ENCODE measurements at places on chromosomes 12 and 14.

DNA sequence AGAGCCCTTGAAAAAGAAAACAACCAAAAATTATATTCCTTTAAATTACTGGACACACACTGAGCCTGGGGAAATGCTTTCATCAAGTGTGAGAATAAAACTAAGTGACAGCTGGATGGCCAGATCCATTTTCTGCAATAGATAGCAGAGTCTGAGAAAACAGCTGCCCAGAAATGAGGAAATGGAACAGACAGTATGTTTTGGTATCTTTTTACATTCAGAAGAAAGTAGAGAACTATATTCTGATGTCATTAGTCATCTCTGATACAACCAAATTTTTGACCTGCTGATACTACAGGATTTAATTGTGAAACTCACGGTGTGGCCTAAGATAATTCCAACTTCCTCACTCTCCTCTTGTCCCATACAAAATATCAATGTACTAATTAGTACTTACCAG lies 78.2 kb downstream of the HMGA2 start:
- no peak for DNase-seq

GRCh38 chr14:43399289-43399688 lies 1107.8 kb downstream of the FSCB start:
- DNase-seq, result no peak

GRCh38 chr12:112182499-112182898 lies 57.1 kb downstream of the TRAFD1 start:
- peak; percentile 14 for DNase-seq

- DNase-seq, result no peak
Measured at GRCh38 chr12:117919479-117919878, 49.3 kb downstream of the KSR2 start.

GRCh38 chr12:79057540-79057939 lies 193.0 kb downstream of the SYT1 start:
- DNase-seq, result no peak

- DNase-seq, result no peak
Measured at GRCh38 chr12:58732894-58733293, 187.4 kb downstream of the LRIG3 start.

DNA sequence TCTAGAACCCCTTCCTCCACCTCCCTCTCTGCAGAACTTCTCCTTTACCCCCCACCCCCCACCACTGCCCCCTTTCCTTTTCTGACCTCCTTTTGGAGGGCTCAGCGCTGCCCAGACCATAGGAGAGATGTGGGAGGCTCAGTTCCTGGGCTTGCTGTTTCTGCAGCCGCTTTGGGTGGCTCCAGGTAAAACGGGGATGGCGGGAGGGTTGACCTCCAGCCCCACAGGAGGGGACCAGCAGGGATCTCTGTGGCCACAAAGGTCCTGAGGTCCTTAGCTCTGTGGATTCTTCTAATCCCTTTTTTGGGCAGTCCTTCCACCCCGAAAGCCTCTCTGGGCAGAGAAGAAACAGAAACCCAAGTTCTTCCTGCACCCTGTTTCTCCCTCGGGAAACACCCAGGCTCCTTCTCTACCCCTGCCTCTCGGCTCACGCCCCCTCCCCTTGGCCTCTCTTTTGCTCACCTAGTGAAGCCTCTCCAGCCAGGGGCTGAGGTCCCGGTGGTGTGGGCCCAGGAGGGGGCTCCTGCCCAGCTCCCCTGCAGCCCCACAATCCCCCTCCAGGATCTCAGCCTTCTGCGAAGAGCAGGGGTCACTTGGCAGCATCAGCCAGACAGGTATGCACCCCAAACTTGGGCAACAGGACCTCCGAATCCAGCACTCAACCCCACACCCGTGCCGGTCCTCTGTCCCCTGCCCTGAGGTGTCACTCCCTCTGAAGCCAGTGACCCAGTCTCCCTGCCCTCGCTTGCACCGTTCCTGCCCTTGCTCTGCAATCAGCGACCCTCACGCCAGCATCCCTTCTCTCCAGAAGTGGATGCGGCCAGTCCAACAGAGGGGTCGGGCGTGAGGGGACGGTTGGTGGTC lies 638 bp downstream of the LAG3 start:
- DNase-seq, result no peak

DNA sequence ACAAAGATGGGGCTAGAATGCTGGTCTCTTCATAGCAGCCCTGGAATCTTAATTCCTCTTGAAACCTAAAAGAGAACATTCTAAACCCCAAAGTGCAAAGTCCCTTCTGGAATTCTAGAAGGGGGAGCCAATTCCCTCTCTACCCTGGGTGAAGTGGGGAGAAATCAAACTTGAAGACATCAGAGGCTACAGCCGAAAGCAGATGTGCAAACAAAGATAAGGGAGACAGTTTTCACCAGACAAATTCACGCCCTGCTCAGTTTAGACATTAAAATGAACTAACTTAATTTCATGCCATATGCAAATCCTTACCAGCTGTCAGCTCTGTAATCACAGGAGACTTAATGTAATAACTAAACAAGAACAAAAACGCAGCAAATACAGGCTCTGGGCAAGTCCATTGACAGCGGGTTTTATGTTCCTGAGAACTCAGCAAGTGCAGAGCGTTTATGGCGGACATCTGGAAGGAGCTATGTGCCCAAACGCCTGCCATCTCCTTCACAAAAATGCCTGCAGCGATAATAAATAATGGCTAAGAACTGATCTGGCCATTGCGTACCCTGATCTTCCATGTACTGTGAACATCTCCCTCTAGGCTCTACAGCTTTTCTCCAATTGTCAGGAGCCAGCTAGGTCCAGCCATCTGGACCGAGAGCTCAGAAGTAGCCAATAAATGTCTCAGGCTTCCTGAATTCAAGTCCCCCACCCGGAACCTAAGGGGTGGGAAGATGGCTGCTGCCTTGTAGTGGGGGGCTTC lies 19.1 kb upstream of the FICD start:
- no peak for DNase-seq

- no peak for DNase-seq
Measured at GRCh38 chr12:125549171-125549570, 483.9 kb downstream of the AACS start.

- no peak for DNase-seq
Measured at GRCh38 chr12:19440916-19441315, 1.6 kb downstream of the AEBP2 start.

DNA sequence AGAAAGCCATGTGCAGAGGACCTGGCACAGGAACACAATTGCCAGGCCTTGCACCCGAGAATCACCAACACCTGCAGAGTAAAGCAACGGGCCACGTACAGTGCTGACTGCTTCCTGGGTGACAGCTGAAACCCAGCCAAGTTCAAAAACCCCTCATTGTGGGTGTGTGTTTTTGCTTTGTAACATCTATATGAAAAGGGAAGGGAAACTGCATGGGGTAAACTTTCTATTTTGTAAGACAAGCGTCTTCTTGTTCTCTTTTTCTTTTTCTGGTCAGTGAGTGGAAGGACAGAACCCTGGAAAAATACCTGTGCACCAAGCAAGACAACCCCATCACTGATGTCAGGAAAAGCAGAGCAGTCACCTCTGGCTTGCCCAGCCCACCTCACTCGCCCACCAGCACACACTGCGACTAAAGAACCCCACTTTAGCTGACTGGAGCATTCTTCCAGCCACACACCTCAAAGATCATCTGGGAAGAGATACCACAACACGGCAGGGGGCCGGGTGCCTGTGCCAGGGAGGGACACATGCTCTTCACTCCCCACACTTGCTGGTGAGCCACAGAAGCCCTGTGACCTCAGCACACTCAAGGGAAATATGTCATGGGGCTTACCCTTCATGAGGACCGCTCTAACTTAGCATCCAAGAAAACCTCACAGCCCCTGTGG lies 172.3 kb downstream of the NDUFA12 start:
- DNase-seq, result peak; percentile 44

GRCh38 chr14:94773655-94774343 lies 3.9 kb upstream of the GSC start:
- no peak for DNase-seq

- DNase-seq, result no peak
Measured at GRCh38 chr12:57612711-57613426, 1.6 kb downstream of the ARHGEF25 start.

DNA sequence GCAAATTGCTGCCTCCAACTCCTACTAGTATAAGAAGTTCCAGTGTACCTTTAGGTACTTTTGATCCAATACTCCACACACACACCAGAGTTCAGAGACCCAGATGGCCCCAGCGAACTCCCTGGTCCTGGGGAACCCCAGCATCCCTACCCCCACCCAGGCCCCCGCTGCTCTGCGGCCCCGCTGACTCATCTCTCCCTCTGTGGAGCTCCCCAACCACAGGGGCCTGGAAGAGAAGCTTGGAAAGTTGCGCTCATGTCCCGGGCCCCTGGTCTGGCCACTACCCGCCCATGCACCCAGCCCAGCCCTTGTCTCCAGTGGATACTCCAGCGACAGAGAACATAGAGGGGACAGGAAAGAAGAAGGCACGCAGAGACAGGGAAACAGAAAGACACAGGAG lies 4.2 kb upstream of the SP7 start:
- peak; percentile 32 for DNase-seq

DNA sequence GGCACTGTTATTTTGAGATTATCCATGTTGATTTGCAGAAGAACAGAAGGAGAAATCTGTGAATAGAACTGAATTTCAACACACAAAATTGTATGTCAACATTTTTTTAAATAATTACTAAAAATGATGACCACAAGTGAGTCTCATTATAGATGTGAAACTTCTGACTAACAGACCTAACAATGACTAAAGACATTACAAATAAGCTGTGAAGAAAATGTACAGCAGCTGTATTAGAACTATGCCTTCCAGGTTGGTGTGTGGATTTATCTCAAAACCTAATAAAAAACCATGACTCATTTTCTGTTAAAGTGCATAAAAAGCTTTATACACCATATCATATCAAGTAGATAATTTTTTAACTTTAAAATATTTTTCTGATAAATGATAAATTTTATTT lies 22.5 kb upstream of the FOXG1 start:
- no peak for DNase-seq

GRCh38 chr12:108568338-108569154 lies 6.2 kb downstream of the ISCU start:
- DNase-seq, result peak; percentile 49

GRCh38 chr12:109581856-109582255 lies 8.3 kb downstream of the MVK start:
- no peak for DNase-seq

- DNase-seq, result no peak
Measured at GRCh38 chr12:10636611-10637010, 23.2 kb upstream of the MAGOHB start.

- DNase-seq, result peak; percentile 57
Measured at GRCh38 chr14:102774391-102775153, 2.7 kb upstream of the TRAF3 start.

DNA sequence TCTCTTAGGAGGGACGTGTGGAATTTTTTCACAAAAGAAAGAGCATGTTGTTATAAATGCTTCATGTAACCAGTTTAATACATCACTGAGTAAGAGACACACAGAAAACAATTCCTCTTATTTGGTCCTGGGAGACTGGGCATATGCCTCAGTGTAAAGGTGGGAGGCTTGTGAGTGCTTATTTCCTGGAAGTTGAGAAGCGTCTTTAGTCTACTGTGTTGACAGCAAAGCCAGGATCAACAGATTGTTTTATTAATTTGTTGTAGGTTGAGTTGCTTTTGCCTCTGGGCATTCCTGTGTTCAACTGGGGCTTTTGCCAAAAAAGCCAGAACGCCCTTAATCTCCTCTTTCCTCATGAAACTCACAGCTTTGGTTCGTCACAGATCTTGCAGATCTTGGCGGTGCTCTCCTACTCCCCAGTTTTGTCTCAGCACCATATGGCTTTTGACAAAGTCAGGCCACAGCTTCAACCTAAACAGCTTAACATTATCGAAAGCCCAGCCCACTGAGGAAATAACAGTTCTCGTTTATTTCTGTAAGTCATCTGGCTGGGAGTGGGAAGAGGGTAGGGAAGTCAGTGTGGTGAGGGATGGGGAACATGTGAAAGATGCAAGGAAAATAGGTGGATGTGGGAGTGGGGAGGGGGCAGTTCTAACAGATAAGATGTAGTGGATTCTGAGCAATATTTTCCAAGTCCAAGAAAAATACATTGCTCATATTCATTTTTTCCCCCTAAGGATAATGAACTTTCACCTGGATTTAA lies 227.2 kb downstream of the DACT1 start:
- DNase-seq, result no peak

GRCh38 chr12:5945071-5946008 lies at the start of gene ANO2:
ANO2 (minus strand) TSS chr12:5945259; CDS start chr12:5945217, 42 bp downstream.
- no peak for DNase-seq

DNA sequence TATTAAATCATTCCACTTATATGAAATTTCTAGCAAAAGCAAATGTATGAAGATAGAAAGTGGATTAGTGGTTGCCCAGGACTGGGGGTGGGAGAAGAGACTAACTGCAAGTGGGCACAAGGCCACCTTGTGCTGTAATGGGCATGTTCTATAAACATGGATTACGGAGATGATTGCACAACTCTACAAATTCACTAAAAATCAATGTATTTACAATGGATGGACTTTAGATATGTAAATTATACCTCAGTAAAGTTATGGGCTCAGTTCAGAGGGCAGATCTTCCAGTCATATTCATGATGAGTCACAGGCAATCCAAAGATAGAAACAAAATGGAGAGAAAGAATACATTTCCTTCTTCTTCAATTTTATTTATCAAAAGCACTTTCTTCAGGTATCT lies 173.9 kb downstream of the NDUFA12 start:
- DNase-seq, result no peak

DNA sequence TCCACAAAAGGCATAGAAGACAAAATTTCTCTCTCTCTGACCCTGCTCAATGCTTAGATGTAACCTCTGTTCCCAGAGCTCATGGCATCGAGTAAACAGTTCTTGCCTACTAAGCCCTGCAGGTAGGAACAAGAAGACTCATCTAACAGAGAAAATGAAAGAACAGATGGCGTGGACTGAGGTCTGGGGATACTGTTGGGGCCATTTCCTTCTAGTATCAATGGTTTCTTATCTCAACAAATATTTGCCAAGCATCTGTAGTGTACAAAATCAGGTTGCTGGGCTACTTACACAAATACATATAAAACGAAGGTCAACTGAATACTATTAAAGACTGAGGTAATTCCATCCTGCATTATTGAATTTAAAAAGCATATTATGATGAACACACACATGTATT lies 93.3 kb downstream of the RIMBP2 start:
- no peak for DNase-seq

DNA sequence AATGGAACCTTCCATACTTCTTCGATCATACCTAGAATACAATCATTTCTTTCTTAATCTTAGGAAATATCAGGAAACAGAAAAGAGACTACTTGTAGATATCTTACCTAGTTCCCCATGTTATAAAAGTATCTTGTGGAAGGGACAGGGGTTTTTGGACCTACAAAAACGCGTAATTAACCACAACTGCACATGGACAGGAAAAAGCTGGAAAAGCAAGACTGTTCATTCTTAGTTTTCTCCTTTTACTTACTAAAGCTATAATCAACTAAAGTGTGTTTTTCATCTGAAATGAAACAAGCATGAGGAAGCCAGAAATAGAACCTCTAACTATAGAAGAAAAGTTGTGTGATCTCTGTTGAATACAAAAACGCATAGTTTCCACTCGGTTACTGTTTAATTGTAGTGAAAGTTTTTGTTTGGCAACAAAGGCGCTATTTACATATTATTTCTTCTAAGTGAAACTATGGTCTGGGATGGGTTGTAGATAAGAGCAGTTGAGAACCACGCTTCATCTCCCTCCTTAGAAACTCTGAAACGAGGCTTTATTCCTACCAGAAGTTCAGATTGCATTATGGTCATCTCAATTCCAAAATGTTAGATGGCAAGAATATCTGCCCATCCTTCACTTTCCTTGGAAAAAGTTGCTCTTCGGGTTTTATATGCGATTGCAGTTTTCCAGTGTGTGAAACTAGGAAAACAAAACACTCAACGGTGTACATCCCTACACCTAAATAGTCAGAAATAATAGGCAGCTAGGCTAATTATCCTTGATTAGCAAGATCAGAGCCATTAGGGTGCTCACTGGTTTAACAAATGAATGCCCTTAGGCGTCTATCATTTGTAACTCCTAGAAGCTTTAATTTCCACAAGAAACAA lies 1.1 kb downstream of the BCAT1 start:
- DNase-seq, result no peak

Measured in activated naive CD8-positive, alpha-beta T cell treated with anti-CD3 and anti-CD28 coated beads, Interleukin-2, amount 50 U/mL, for 24 hours (primary cell).